ENCODE measurements at places on chromosomes 13 and 19. TPM values are rescaled to one million over a fixed set of nuclear protein-coding genes. Genes with fewer than 3 reads are reported as not detected.

The FFAR3 gene
- 0.15 TPM for total RNA-seq

The KANK2 gene
- total RNA-seq = 90.9 TPM

The DENND1C gene
- total RNA-seq = 0.24 TPM

The KHSRP gene
- 671 TPM for total RNA-seq

DNA sequence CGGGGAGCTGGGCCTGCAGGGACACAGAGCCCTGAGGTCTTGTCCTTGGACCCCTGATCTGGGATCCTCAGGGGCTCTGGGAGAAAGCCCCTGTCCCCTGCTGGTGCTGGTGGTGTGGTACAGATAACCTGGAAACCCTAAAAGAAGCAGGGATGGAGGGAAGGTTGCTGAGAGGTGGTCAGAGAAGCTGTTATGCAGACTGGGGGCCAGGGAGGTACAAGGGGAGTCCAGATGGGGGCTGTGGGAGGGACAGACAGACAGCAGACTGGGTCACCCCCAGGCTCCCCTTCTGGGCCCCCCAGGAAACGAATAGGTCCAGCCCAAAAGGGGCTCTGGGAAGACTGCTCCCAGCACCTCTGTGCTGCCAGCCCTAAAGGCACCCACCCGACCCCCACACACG is 34.7 kb upstream of the PEPD start:
- H3K4me1 ChIP-seq = no peaks in the 10 kb centered on the region
- no peak overlapping the region for H3K4me3 ChIP-seq
- DNase-seq = no peak
- no peaks in the 10 kb centered on the region for H3K36me3 ChIP-seq

DNA sequence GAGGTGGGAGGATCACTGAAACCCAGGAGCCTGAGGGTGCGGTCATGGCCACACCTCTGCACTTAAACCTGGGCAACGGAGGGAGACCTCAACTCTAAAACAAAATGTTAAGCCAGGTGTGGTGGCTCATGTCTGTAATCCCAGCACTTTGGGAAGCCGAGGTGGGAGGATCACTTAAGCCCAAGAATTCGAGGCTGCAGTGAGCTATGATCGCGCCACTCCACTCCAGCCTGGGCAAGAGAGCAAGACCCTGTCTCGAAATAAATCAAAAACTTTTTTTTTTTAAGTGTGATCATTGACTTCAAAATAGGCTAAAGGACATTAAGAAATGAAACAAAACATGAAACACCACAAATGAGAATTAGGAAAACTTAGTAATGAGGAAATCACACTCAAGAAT is 16.3 kb upstream of the ADPRHL1 start:
- no peaks in the 10 kb centered on the region for H3K27me3 ChIP-seq
- no peak for DNase-seq
- no peaks in the 10 kb centered on the region for H3K4me1 ChIP-seq
- H3K4me3 ChIP-seq = no peak overlapping the region
- no peak overlapping the region for H3K27ac ChIP-seq

DNA sequence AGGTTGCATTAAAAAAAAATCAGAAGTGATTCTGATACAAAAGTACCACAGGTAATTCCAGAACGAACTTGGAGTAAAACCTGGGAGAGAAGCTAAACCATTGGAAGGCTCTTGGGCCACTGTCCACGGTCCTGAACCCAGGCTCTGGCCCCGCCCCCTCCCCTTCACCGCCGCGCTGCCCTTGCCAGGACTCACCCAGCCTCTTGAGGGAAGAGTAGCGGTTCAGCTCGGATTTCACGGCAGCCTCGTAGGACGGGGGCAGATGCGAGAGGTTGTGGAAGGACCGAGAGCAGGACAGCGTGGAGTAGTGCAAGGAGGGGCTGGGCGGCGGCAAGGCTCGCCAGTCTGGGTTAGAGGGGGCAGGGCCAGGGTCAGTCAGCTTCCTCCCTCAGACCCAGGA is 5.7 kb downstream of the SHISA7 start:
- H3K36me3 ChIP-seq = no peaks in the 10 kb centered on the region
- peaks cover 16% of the 10 kb centered on the region for H3K4me1 ChIP-seq
- H3K27ac ChIP-seq = no peak overlapping the region
- H3K27me3 ChIP-seq = peaks cover 21% of the 10 kb centered on the region
- H3K4me3 ChIP-seq = no peak overlapping the region

- H3K36me3 ChIP-seq = no peaks in the 10 kb centered on the region
- H3K4me3 ChIP-seq = no peak overlapping the region
- no peak overlapping the region for H3K27ac ChIP-seq
- DNase-seq = no peak
- no peaks in the 10 kb centered on the region for H3K4me1 ChIP-seq
Observed at GRCh38 chr19:29644210-29644609, 21.1 kb upstream of the PLEKHF1 start.

DNA sequence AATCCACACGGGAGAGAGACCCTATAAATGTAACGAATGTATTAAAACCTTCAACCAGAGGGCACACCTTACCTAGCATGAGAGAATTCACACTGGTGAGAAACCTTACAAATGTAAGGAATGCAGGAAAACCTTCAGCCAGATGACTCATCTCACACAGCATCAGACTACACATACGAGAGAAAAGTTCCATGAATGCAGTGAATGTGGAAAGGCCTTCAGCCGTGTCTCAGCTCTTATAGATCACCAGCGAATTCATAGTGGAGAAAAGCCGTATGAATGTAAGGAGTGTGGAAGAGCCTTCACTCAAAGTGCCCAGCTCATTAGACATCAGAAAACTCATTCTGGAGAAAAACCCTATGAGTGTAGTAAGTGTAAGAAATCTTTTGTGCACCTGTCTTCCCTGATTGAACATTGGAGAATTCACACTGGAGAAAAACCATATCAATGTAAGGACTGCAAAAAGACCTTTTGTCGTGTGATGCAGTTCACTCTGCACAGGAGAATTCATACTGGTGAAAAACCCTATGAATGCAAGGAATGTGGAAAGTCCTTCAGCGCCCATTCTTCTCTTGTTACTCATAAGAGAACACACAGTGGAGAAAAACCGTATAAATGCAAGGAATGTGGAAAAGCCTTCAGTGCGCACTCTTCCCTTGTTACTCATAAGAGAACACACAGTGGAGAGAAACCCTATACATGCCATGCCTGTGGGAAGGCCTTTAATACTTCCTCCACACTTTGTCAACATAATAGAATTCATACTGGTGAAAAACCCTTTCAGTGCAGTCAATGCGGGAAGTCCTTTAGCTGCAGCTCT is 16.0 kb downstream of the ZNF582 start:
- H3K36me3 ChIP-seq = peaks cover 70% of the 10 kb centered on the region
- H3K27ac ChIP-seq = no peak overlapping the region
- H3K4me1 ChIP-seq = no peaks in the 10 kb centered on the region
- H3K4me3 ChIP-seq = no peak overlapping the region
- no peaks in the 10 kb centered on the region for H3K27me3 ChIP-seq
- DNase-seq = no peak

DNA sequence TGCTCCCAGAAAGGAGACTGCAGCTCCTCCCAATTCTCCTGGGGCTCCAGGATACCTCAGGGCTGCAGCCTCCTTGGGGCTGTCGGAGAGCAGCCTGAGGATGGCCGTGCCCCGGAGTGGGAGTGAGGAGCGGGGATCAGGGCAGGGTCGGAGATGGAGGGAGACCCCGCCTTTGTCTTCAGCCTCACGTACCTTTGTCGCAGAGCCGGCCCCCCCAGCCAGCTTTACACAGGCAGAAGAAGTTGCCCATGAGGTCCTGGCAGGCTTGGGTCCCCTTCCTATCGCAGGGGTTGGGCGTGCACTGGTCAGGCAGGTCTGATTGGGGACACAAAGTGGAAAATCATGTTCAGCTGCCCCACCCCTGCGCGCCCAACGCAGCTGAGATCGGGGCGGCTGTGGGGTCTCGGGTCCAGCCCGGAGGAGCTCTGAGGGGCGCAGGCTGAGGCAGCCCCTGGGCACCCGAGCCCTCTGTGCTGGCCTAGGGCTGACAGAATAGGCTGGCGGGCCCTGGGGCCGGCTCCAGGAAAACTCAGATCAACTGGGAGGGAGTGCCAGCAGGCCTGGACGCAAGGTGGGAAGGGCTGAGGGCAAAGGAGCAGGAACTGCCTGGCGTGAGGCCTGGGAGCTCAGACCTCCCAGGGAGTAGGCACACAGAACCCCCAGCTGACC is 24.2 kb downstream of the GAS6 start:
- no peak overlapping the region for H3K4me3 ChIP-seq
- no peaks in the 10 kb centered on the region for H3K27me3 ChIP-seq
- peaks cover 17% of the 10 kb centered on the region for H3K4me1 ChIP-seq
- DNase-seq = no peak
- no peaks in the 10 kb centered on the region for H3K36me3 ChIP-seq
- H3K27ac ChIP-seq = no peak overlapping the region

DNA sequence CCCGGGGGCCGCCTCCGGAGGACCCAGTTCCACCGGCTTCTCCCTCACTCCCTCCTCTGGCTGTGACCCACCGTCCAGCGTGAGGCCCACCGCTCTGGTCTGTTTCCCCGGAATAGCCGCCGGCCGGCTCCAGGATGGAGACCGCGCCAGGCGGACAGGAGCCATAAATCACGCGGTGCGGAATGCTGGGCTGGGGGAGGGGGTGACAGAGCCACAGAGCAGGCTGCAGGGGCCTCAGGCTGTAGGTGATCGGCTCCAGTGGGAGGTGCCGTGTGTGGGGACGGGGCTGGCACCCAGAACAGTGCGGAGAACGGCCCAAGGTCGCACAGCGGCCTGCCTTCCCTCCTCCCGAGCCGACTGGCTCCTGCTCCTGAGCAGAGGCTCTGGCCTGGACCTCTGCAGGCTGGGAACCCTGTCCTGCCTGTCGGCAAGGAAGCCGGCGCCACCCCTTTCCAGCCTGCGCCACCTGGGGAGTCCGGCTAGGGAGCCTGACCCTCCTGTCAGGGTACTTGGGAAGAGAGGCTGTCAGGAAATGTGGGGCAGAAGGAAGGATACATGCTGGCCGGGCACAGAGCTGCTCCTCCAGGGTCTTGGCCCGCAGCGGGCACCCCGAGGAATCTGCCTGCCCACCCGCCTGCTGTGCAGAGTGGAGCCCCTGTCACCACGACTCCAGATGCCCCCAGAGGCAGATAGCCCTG is 8.3 kb downstream of the PIAS4 start:
- no peaks in the 10 kb centered on the region for H3K27me3 ChIP-seq
- no peak overlapping the region for H3K4me3 ChIP-seq
- H3K4me1 ChIP-seq = peaks cover 10% of the 10 kb centered on the region
- peaks cover 28% of the 10 kb centered on the region for H3K36me3 ChIP-seq
- H3K27ac ChIP-seq = no peak overlapping the region

GRCh38 chr13:27044837-27045570 is 126.6 kb downstream of the USP12 start:
- DNase-seq = no peak
- H3K4me3 ChIP-seq = no peak overlapping the region
- H3K36me3 ChIP-seq = no peaks in the 10 kb centered on the region
- H3K27me3 ChIP-seq = no peaks in the 10 kb centered on the region
- peaks cover 6% of the 10 kb centered on the region for H3K4me1 ChIP-seq

DNA sequence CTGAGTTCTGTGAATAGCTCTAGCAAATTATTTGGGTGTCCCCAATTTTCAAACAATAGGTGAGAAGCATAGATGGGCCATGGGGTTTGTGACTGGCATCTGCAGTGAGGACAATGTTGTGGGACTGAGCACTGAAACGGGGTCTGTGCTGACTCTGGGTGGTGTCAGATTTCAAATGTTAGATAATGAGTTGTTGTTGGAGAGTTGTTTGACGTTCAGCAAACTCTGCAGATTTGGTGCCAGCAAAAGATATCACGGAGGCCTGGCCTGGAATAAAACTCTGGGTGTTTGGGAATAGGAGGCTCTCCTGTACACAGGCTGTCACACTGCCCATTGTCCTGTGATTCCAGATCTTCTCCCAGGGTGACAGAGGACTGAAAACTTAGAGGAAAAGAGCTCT is 2.9 kb downstream of the ZNF90 start:
- H3K27ac ChIP-seq = no peak overlapping the region
- H3K36me3 ChIP-seq = no peaks in the 10 kb centered on the region
- no peaks in the 10 kb centered on the region for H3K4me1 ChIP-seq
- no peak overlapping the region for H3K4me3 ChIP-seq

DNA sequence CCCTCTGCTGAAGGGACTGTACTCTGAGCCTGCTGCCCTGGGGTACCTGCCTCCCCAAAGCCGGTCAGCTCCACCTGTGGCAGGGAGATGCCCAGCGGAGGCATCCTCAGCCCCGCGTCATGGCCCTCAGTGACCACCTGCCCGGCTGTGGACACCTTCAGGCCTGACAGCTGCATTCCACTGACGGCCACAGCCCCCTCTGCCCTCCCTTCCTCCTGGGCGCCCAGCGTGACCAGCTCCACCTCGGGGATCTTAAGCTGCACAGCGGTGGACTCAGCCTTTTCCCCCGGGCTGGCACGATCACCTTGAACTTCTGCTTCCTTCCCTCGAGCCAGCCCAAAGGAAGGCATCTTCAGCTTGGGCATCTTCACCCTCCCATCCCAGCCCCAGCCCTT is 4.8 kb upstream of the HIPK4 start:
- no peak overlapping the region for H3K4me3 ChIP-seq
- H3K36me3 ChIP-seq = no peaks in the 10 kb centered on the region
- no peaks in the 10 kb centered on the region for H3K27me3 ChIP-seq
- H3K27ac ChIP-seq = no peak overlapping the region
- H3K4me1 ChIP-seq = no peaks in the 10 kb centered on the region
- DNase-seq = no peak

- peak within 1 kb of the TSS; percentile 81 for H3K4me3 ChIP-seq
- H3K4me1 ChIP-seq = peaks cover 32% of the 10 kb centered on the region
- DNase-seq = peak; percentile 68
- peaks cover 15% of the 10 kb centered on the region for H3K36me3 ChIP-seq
Observed at GRCh38 chr19:49677231-49677900, at the start of gene PRMT1. Gene PRMT1 (plus strand): TSS chr19:49677271. CDS start chr19:49677281, 10 bp downstream.

- no peaks in the 10 kb centered on the region for H3K36me3 ChIP-seq
- H3K4me1 ChIP-seq = no peaks in the 10 kb centered on the region
- no peaks in the 10 kb centered on the region for H3K27me3 ChIP-seq
- DNase-seq = no peak
- no peak overlapping the region for H3K27ac ChIP-seq
Observed at GRCh38 chr13:48680756-48681392, 27.1 kb downstream of the CYSLTR2 start.

DNA sequence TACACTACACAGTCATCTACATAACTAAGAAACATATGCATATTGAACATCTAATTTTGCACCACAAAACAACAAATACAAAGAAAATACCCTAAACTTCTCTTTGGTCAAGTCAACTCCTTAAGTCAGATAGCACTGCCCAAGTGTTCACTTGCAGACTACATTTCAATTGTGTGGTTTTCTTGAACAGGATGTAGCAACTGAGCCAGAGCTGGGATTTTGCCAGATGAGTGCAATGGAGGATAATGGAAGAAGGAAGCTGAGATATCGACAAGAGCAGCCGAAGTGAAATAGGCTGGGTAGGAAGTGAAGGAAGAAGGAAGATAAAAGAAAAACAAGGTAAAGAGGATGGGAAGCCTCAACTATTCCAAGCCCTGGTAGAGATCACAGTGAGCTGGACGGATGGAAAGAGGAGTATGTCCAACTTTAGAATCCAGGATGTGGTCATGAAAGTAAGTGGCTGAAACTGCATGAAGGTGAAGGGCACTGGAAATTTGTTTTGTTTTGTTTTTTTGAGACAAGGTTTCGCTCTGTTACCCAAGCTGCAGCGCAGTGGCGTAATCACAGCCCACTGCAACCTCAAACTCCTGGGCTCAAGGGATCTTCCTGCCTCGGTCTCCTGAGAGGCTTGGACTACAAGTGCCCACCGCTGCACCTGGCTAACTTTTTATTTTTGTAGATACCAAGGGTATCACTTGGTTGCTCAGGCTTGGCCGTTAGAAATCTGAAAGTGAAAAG is 15.0 kb downstream of the NUFIP1 start:
- no peak overlapping the region for H3K4me3 ChIP-seq
- no peak for DNase-seq
- peaks cover 20% of the 10 kb centered on the region for H3K36me3 ChIP-seq
- peaks cover 16% of the 10 kb centered on the region for H3K4me1 ChIP-seq
- no peaks in the 10 kb centered on the region for H3K27me3 ChIP-seq
- no peak overlapping the region for H3K27ac ChIP-seq
